GM23338 (cell line): ENCODE measurements at places on chromosomes 6 and 20.
A peak's percentile ranks its signal among the peaks of the same experiment; 100 is the strongest.

GRCh38 chr6:1894954-1895353 lies 285.2 kb downstream of the FOXC1 start:
- no peaks in the 10 kb centered on the region for H3K27me3 ChIP-seq
- H3K36me3 ChIP-seq, result no peaks in the 10 kb centered on the region
- DNase-seq, result no peak
- H3K27ac ChIP-seq, result no peak overlapping the region

DNA sequence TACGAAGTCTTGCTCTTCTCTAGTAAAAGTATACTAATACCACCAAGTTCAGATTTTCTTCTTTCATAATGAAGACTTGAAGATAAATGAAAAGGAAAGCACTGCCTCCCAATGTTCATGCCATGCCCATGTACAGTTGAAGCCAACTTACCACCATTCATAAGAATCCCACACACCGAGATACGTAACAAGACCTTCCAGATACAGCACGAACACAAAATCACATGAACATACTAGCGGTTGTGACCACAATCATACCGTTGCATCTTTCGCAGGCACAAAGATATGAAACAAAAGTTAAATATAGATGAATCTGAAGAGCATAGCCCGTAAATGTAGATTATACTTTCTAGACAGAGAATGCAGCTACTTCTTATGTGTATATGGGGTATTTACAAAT lies 412.5 kb downstream of the CBLN4 start:
- no peak for DNase-seq
- H3K27ac ChIP-seq, result no peak overlapping the region
- peaks cover 8% of the 10 kb centered on the region for H3K36me3 ChIP-seq
- no peak overlapping the region for H3K4me3 ChIP-seq
- H3K27me3 ChIP-seq, result no peaks in the 10 kb centered on the region

DNA sequence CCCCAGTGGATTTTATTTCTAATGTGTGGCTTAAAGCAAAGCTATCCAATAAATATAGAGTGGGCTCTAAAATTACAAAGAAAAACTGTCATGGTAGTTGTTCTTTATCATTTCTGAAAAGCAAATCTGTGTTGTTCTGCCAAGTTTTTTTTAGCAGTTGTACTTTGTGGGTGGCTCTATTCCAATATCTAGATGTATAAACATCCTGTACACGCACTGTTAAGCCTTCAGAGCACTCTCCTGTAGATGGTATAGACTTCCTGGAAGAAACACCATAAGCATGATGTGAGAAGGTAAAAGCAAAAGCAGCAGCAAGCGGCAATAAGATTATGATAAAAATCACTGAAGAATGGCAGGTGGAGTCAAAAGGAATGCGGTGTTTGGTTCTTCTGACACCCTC lies 21.5 kb upstream of the TMEM30A start:
- no peak overlapping the region for H3K27ac ChIP-seq
- H3K4me1 ChIP-seq, result peaks cover 17% of the 10 kb centered on the region
- H3K36me3 ChIP-seq, result no peaks in the 10 kb centered on the region
- no peak overlapping the region for H3K4me3 ChIP-seq

- H3K27ac ChIP-seq, result no peak overlapping the region
- H3K27me3 ChIP-seq, result no peaks in the 10 kb centered on the region
- H3K4me1 ChIP-seq, result no peaks in the 10 kb centered on the region
- H3K4me3 ChIP-seq, result no peak overlapping the region
Observed at GRCh38 chr6:89260832-89261231, 43.7 kb upstream of the GABRR1 start.

GRCh38 chr20:12535316-12535715 lies 473.5 kb upstream of the SPTLC3 start:
- H3K27ac ChIP-seq, result no peak overlapping the region
- no peaks in the 10 kb centered on the region for H3K36me3 ChIP-seq

- no peaks in the 10 kb centered on the region for H3K36me3 ChIP-seq
- peaks cover 90% of the 10 kb centered on the region for H3K27me3 ChIP-seq
- no peak overlapping the region for H3K27ac ChIP-seq
- H3K4me1 ChIP-seq, result peaks cover 28% of the 10 kb centered on the region
- peak overlapping the region; percentile 12 for H3K4me3 ChIP-seq
Observed at GRCh38 chr6:34005901-34006531, 139.9 kb downstream of the GRM4 start.

DNA sequence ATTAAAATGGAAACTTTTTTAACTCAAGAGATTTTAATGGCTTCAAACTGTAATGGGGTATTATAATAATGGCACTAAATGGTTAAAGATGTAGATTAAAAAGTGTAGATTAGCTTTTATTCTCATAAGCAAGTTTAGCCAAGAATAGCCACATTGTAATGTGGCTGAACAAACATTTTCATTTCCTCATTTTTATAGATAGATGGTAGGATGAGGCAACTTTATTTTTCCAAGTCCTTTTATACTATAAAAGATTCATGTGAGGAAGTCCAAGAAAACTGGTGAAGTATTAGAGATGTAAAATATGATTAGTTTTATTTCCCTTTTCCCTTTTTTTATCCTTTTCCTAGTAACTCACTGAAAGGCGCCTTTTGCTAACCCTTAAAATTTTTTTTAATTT lies 88.8 kb downstream of the ATRN start:
- H3K4me3 ChIP-seq, result no peak overlapping the region
- no peak for DNase-seq
- no peaks in the 10 kb centered on the region for H3K36me3 ChIP-seq

DNA sequence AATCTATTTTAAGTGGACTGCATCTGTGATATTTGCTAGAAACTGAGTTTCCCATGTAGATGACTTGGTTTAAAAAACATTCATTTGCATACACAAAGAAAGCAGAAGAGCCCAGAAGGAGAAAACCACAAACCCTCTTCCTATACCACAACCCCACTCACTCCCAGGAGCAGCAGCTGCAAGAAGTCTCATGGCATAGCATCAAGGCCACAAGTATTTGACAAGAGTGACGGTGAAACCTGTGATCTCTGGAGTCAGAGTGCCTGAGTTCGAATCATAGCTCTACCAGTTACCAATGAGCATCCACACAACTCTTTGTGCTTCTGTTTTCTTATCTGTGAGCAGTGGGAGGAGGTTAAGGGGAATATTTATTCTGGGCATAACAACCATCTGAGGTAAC lies 44.7 kb upstream of the SIRPG start:
- no peak for DNase-seq
- H3K27me3 ChIP-seq, result peaks cover 17% of the 10 kb centered on the region; the same call in 1 of the 2 replicates
- no peak overlapping the region for H3K27ac ChIP-seq
- peaks cover 6% of the 10 kb centered on the region for H3K4me1 ChIP-seq
- no peak overlapping the region for H3K4me3 ChIP-seq

DNA sequence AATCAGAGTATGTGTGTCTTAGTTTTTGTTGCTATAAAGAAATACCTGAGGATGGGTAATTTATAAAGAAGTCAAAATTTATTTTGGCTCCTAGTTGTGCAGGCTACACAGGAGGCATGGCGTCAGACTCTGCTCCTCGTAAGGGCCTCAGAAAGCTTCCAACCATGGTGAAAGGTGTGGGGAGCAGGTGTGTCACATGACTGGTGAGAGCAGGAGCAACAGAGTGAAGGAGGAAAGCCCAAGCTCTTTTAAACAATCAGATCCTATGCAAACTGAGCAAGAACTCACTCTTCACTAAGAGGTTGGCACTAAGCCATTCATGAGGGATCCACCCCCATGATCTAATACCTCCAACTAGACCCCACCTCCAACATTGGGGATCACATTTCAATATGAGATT lies 1524.3 kb downstream of the HACE1 start:
- no peak overlapping the region for H3K4me3 ChIP-seq
- peak; percentile 10 for DNase-seq
- no peak overlapping the region for H3K27ac ChIP-seq
- H3K4me1 ChIP-seq, result no peaks in the 10 kb centered on the region

DNA sequence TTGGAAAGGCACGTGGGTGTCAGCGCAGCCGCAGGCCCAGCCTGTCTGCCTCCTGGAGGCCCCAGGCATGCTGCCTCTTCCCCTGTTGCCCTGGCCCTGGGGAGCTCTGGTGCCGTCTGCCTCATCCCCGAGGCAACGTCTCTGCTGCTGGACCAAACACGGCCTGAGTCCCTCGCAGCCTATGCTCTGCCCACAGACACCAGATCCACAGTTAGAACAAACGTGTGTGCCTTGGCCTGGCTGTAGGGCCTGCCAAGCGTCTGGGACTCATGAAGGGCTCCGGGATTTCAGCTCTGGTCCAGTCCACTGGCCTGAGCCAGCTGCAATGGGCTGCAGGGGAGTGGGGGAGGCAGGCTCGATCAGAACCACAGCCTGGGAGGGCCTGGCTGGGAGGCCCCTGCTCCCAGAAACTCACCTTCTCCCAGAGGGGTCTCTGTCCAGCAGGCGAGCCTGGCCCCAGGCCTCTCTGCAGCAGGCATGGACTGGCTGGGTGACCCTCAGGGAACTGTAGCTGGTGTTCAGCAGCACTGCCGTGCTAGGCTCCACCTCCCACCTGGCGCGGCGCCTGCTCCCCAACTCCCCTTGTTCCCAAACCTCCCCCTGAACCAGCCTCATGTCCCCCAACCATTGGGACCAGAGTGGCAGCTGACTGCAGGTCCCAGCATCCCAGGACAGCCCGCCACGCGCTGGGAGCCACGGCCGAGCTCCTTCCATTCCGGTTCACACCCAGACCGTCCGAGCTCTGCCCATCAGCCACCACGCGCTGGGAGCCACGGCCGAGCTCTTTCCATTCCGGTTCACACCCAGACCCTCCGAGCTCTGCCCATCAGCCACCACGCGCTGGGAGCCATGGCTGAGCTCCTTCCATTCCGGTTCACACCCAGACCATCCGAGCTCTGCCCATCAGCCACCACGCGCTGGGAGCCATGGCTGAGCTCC lies 197.0 kb downstream of the DLL1 start:
- no peak overlapping the region for H3K27ac ChIP-seq
- H3K4me3 ChIP-seq, result no peak overlapping the region
- H3K36me3 ChIP-seq, result no peaks in the 10 kb centered on the region
- H3K27me3 ChIP-seq, result no peaks in the 10 kb centered on the region
- no peaks in the 10 kb centered on the region for H3K4me1 ChIP-seq

- H3K4me3 ChIP-seq, result peak overlapping the region; percentile 56
- no peak overlapping the region for H3K27ac ChIP-seq
Observed at GRCh38 chr20:21514553-21515251, 838 bp upstream of the NKX2-2 start.

DNA sequence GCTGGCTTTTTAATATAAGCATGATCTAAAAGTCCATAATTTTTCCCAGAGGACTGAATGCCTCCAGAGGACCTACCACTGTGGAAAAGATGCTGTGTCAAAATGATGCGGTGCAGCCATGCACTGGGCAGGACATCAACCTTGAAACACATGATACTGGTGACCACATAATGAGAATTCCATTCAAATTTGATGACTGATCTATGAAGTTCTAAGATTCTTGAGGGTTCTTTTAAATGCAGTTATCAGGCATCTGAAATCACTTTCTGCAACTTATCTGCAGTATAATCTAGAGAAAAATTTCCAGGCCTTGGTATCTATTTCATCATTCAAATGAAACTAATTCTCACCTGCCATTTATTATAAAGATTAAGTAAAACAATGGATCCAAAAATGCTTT lies 15.0 kb upstream of the MARCKS start:
- no peak overlapping the region for H3K4me3 ChIP-seq
- H3K36me3 ChIP-seq, result no peaks in the 10 kb centered on the region
- H3K27ac ChIP-seq, result no peak overlapping the region
- no peaks in the 10 kb centered on the region for H3K4me1 ChIP-seq
- H3K27me3 ChIP-seq, result no peaks in the 10 kb centered on the region

- no peaks in the 10 kb centered on the region for H3K27me3 ChIP-seq
- no peak for DNase-seq
- H3K36me3 ChIP-seq, result no peaks in the 10 kb centered on the region; the same call in 1 of the 2 replicates
- no peak overlapping the region for H3K4me3 ChIP-seq
- H3K27ac ChIP-seq, result no peak overlapping the region
Observed at GRCh38 chr6:19465760-19466159, 371.4 kb upstream of the ID4 start.

- no peak overlapping the region for H3K4me3 ChIP-seq
- H3K4me1 ChIP-seq, result no peaks in the 10 kb centered on the region
- DNase-seq, result peak; percentile 89
- peaks cover 6% of the 10 kb centered on the region; the same call in 1 of the 2 replicates for H3K27me3 ChIP-seq
- no peak overlapping the region for H3K27ac ChIP-seq
Observed at GRCh38 chr6:11241793-11242201, 9.3 kb upstream of the NEDD9 start.

GRCh38 chr6:10381133-10381829 lies 33.6 kb downstream of the TFAP2A start:
- no peaks in the 10 kb centered on the region; the same call in 1 of the 2 replicates for H3K36me3 ChIP-seq
- peak; percentile 80 for DNase-seq

GRCh38 chr20:24149175-24149574 lies 160.6 kb upstream of the GGTLC1 start:
- H3K36me3 ChIP-seq, result no peaks in the 10 kb centered on the region
- no peaks in the 10 kb centered on the region for H3K4me1 ChIP-seq
- H3K27me3 ChIP-seq, result no peaks in the 10 kb centered on the region

- H3K4me3 ChIP-seq, result no peak overlapping the region
- no peaks in the 10 kb centered on the region for H3K27me3 ChIP-seq
- H3K36me3 ChIP-seq, result no peaks in the 10 kb centered on the region
- DNase-seq, result no peak
Observed at GRCh38 chr6:90803956-90804355, 217.1 kb upstream of the MAP3K7 start.

GRCh38 chr6:89404512-89404911 lies 7.6 kb downstream of the RRAGD start:
- H3K4me1 ChIP-seq, result peaks cover 44% of the 10 kb centered on the region
- no peaks in the 10 kb centered on the region for H3K27me3 ChIP-seq
- H3K4me3 ChIP-seq, result no peak overlapping the region
- no peak overlapping the region for H3K27ac ChIP-seq
- H3K36me3 ChIP-seq, result no peaks in the 10 kb centered on the region
- DNase-seq, result no peak

GRCh38 chr6:151704383-151704782 lies 103.1 kb upstream of the ESR1 start:
- no peak overlapping the region for H3K27ac ChIP-seq
- no peaks in the 10 kb centered on the region for H3K4me1 ChIP-seq
- H3K4me3 ChIP-seq, result no peak overlapping the region
- H3K36me3 ChIP-seq, result no peaks in the 10 kb centered on the region
- H3K27me3 ChIP-seq, result no peaks in the 10 kb centered on the region

DNA sequence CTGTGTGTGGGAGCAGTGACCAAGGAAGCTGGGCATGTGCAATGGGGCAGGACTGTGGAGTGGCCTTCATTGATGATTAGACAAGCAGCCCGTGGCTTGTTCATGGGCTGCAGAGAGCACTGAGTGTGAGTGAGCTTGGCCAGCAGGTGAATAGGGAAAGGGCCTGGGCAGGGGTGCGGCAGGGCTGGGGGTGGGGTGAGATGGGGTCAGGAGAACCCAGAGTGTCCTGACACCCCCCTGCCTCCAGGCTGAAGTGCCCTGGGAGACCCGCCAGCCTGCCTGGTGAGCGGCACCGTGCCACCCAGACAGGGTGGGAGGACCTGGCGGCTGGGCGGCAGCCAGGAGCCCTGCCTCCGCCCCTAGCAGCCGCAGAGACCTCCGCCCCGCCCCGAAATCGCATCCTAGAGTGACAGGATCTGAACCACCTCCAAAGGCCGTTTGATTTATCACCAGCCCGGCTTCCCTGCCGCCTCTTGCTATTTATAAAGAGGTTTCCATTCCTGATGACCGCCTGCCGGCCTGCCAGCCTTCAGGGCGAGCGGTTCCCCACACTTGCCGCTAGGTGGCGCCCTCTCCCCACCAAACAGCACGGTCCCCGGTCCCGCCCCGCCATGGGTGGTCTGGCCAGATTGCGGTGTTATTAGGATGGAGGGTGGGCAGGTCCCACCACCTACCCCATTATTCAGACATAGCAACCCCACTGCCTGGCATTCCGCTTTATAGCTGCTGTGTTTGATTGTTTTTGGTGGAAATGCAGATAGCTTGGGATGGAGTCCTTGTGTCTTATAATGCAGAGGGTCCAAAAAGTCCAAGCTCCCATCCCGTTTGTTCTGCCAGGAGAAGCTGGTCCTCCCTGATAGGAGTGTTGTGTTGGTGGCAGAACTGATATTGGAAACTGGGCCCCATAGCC lies 3.5 kb downstream of the MYLK2 start:
- peaks cover 4% of the 10 kb centered on the region for H3K4me1 ChIP-seq
- DNase-seq, result peak; percentile 98
- H3K36me3 ChIP-seq, result no peaks in the 10 kb centered on the region
- no peaks in the 10 kb centered on the region for H3K27me3 ChIP-seq
- no peak overlapping the region for H3K27ac ChIP-seq
- H3K4me3 ChIP-seq, result peak overlapping the region; percentile 38
